ENCODE measurements at places on chromosomes 16 and 17.

DNA sequence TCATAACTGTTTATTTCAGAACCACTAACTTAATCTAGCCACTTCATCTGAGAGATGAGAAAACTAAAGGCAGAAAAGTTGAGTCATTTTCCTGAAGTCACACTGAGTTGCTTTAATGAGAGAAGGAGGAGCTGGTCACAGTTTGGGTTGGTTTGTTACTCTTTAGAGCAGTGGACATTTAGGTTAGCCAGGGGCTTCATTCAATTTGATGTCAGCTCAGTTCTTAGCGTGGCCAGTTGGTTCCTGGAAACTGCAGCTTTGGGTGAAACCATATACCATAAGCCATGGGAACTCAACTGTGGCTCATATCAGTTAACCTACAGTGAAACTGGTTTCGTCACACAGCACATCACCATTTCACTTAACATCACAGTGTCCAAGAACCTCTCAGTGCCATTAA, 59.2 kb upstream of the ADORA2B start:
- DNase-seq: no peak

DNA sequence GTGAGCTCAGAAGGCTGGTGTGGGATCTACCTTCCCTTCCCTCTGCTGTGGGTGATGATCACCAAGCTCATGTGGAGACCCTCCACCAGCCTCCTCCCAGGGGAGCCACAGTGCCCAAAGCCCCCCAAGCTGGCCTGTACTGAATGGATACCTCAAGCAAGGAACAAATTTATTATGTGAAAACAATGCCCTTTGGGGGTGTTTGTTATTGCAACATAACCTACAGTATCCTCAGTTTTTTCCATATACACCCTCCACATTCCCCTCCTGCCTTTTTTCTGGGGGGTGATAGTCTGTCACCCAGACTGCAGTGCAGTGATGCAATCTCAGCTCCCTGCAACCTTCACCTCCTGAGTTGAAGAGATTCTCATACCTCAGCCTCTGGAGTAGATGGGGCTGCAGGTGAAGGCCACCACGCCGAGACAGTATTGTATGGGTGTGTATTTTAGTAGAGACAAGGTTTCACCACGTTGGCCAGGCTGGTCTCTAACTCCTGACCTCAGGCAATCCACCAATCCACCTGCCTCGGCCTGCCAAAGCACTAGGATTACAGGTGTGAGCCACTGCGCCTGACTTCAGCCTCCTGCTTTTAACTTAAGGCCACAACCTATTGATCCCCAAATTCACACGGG, 215.9 kb downstream of the CPPED1 start:
- DNase-seq: no peak

- no peak for DNase-seq
Observed at GRCh38 chr16:2214719-2214968, at the start of gene PGP. PGP (minus strand) TSS chr16:2214840; CDS start chr16:2214777, 63 bp downstream.

DNA sequence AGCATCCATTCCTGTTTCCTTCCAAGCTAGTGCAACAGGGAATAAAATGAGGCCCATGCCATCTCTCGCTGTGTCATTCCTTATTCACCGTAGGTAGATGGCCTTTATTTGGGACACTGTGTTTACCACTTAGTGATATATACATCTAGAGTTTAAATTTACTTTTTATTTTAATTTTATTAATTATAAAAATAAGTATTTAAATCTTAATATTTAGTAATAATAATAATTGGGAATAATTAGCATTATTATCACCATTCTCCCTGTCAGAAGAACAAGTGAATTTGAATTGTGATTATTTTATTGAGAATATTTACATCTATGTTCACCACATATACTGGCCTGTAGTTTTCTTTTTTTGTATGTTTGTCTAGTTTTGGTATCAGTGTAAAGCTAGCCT, 692.9 kb upstream of the KIF2B start:
- DNase-seq: no peak

Data from stimulated activated CD4-positive, alpha-beta T cell treated with anti-CD3 and anti-CD28 coated beads, TNF-alpha, amount 100 ng/mL, for 4 hours (primary cell).